ENCODE measurements at places on chromosomes 16 and 17.

DNA sequence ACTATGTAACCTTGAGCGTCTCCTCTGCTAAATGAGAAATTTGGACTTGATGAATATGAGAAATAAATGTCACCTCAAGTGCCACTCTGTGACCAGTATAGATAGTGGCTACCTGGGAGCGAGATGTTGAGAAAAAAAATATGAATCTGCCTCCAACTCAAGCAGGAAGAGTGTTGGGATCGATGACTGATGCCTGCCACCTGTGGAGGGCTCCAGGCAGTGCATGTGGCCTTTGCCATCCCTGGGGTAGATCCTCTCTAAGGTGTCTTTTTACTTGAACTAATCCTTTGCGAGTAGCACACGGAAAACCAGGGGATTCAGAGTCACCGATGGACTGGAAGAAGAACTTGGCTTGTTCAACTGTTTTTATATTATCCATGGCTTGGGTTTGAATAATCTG lies 9.4 kb downstream of the CCDC182 start:
- DNase-seq, result no peak

DNA sequence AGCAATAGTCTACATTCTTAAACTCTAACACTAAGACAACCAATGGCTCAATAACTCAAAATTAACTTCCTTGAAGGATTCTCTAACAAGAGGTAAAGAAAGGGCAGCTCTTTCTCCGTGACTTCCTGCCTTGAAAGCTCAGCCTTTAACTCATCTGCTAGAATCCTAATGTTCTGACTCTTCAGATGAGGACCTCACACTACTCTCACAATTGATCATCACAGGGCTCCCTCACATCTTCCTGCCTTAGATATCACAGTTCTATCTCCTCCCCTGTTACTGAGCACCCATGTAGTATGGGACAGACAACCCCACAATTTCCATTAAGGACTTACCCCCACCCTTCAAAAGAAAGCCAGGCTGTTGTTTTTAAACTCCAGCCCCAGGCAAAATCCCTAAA lies 33.5 kb downstream of the SMURF2 start:
- no peak for DNase-seq

GRCh38 chr16:1635070-1635469 lies 22.9 kb downstream of the CRAMP1 start:
- no peak for DNase-seq

DNA sequence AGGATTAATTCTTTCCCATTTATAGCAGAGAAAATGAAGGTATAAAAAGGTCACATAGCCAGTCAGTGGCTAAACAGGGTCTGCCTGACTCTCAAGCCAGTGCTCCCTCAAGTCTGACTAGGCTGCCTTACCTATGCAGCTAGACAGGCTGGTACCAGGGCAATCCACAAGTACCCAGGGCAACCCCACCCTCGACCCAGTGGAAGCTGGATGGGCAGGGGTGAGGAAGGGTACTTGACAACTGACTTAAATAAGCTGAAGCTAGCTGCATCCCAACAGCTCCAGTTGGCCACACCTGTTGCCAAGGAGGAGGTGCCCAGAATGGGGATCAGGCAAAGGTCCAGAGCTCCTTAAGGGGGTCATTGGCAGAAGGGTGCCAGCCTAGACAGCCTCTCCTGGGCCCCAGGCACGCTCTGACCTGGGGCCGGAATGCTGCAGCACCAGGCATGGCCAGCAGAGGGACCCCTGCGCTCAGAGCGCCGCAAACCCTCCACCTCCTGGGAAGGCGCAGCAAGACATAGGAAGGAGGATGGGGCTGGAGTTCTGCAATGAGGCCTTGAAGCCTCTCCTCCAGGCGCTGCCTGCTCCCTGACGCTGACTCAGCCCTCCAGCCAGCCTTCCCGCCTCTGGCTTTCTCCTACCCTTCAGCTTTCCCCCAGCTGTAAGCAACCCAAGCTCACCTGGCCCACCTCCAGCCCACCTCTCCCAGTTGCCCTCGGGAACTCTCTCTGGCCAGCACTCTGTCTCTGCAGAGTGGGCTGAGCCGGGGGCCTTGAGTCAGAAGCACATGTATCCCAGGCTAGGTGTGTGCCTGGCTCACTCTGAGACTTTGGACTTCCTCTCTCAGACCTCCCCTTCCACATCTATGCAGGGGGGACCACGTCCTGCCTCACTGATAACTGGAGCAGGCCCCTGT lies 28.8 kb downstream of the MPP2 start:
- DNase-seq, result peak; percentile 56

DNA sequence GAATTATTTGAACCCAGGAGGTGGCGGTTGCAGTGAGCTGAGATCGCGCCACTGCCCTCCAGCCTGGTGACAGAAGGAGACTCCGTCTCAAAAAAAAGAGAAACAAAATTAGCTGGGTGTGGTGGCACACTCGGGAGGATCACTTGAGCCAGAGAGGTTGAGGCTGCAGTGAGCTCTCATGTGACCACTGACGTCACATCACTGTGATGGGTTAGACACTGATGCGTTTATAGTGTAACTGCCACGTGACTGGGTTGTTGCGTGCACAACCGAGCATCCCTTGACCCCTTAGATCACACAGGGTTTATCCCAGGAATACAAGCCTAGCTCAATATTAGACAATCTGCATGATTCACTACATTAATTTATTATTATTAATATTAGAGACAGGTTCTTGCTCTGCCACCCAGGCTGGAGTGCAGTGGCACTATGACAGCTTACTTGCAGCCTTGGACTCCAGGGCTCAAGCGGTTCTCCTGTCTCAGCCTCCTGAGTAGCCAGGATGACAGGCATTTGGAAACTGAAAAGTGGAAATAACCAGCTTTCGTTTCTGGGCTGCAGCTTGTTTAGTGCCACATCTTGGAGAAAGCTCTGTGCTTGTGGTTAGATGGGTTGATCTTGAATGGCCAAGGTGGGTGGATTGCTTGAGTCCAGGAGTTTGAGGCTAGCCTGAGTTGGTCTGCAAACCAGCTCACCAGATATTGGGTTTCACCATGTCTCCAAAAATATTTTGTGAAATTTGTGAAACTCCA lies 26.4 kb upstream of the ABR start:
- no peak for DNase-seq

GRCh38 chr17:59516451-59516850 lies 49.0 kb upstream of the DHX40 start:
- DNase-seq, result no peak

DNA sequence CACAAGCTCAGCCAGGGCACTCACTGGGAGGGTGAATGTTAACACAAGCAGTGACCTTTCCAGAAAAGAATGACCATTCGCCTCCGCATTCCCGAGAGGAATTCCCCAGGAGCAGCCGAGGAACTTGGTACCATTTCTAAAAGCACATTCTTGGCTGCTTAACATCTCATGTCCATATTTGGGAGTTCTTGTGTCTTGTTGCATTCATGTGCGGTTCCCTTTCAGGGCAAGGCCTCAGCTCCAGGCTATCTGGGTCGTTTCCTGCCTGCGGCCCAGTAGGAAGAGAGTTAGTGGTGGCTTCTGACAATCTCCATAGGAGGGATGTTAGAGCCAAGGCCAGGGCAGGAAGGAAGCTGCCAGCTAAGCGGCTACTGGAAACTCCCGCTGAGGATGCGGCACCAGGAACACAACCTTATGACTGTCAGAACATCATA lies 27.8 kb upstream of the MEAK7 start:
- DNase-seq, result peak; percentile 86

- DNase-seq, result no peak
Observed at GRCh38 chr17:34974794-34975785, 5.2 kb upstream of the LIG3 start.

DNA sequence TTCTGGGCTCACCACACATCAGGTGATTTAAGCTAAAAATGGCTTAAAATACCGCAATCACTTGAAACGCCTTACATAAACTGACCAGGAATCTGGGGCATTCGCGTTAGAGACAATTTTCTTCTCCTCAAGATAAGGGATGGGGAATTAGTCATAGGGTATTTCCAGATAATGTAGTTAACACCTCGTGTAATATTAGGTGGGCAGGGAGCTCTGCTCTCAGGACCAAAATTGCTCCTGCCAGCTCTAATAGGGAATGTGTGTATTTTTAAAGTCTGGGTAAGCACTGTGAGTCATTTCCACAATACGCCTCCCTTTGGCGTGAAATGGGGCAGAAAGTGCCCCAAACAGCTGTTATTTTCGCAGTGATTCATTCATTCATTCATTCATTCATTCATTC lies 408.6 kb downstream of the MAF start:
- no peak for DNase-seq

DNA sequence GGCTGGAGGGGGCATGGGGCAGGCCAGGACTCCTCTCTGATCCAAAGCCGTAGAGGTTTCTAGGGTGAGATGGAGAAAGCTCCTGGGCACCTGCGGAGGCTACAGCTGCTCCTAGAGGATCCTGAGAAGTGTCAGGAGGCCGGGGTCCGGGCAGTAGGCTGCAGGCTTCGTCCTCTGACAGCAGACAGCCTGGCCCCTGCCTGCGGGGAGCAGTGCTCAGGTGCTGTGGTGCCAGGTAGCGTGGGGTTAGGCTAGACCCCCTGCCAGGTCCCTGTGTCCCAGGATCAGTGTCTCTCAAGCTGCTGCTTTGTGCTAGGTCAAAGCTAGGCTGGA lies 1.5 kb upstream of the MRPS34 start:
- DNase-seq, result no peak

- DNase-seq, result no peak
Observed at GRCh38 chr17:82890339-82890730, 50.5 kb upstream of the ZNF750 start.

GRCh38 chr16:75264999-75265910 lies 13.8 kb upstream of the BCAR1 start:
- DNase-seq, result no peak

DNA sequence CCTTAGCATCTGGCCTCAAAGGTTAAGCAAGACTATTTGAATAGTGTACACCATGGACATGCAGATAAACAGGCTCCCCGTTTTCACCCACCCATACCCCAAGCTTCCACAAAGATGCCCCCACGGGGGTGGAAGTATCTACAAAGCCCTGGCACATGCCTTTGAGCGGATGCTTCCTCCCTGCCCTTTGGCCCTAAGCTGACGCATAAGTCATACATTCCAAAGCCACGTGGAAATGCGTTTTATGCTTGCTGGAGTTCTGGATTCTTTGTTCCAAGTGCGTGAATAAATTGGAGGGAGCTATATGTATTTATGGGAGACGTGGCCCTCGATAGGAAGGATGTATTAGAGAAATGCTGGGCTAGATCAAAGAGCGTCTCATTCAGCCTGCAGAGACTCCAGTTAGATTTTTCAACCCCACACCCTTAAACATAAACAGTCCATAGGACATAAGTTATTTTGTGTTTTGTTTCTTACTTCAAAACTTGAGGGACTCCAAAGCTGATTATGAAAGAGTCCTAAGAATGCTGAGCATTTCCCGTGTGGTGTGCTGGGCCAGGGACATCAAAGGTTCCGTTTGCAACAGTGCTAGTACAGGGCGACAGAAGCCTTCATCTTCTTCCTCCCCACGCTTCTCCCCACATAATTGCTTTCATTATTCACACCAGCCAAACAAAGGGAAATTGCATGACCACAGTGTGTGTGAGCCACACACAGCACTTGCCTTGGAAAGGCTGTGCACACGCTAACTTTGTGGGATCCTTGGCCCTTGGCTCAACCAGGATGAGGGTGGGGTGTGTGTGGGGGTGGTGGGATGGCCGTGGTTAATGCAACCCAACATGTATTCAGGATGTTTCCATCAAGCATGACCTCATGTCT lies 73.6 kb downstream of the WIPI1 start:
- peak; percentile 80 for DNase-seq

GRCh38 chr16:49698453-49698815 lies 157.5 kb downstream of the ZNF423 start:
- no peak for DNase-seq

DNA sequence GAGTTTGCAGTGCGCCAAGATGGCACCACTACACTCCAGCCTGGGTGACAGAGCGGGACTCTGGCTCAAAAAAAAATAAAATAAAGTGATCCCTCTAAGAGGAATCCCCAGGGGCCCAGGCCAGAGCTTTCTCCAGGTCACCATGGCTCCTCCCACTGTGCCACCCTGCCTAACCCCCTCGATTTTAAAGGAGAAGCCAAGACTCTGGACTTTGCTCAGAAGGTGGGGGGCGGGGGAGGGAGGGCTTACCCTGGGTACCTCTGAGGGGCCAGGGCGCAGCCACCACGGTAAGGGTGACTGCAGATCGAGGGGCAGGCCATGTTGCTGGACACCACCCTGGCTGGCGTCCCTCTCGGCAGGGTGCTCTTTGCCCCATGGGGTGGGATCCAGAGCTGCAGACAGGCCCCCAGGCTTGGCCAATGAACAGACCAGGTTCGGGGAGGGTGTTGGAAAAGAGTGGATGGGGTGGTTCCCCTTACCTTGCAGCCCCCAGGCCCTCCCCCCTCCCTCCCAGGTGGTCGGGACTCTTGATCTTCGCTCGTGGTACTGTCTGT lies 455 bp upstream of the GRB7 start:
- DNase-seq, result no peak

DNA sequence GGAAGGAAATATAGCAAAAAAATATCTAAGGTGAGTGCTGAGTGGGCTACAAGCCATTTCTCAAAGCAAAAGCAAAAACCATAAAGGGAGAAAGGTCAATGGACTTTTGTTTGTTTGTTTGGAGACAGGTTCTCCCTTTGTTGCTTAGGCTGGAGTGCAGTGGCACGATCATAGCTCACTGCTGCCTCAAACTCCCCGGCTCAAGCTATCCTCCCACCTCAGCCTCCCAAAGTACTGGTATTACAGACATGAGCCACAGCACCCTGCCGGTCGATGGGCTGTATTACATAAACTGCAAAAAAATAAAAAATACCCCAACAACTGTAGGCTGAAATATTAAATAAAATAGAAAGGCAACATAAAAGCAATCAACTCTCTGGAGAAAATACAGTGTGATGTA lies 3.5 kb upstream of the RBBP6 start:
- no peak for DNase-seq

- DNase-seq, result no peak
Observed at GRCh38 chr17:1746975-1747543, 4.4 kb downstream of the SERPINF2 start.

DNA sequence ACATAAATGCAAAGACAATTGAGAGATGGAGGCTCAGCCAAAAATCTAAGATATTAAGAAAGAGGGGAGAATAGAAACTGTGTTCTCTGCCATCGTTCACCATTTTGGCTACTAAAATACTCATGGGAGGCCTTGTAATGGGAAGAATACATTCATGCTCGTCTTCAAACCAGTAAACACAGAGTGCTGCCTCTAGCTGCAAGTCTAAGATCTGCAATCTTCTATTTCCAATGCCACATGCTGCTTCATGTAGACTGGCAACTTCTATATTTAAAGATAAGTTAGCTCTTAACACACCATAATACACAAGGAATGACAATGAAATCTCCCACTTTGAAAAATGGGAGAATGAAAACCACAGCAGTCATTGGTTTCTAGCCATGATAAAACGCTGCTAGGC lies 387.3 kb downstream of the HS3ST3B1 start:
- DNase-seq, result no peak

All from HS-5 (cell line).